ENCODE measurements at places on chromosomes 2 and 18. TPM values are rescaled to one million over a fixed set of nuclear protein-coding genes. Genes with fewer than 3 reads are reported as not detected.

GALR1 gene
- total RNA-seq = not detected

- no peak for DNase-seq
Observed at GRCh38 chr2:163697429-163697828, 38.4 kb downstream of the FIGN start.

ATP6V1B1 gene
- total RNA-seq = 2.1 TPM

DNA sequence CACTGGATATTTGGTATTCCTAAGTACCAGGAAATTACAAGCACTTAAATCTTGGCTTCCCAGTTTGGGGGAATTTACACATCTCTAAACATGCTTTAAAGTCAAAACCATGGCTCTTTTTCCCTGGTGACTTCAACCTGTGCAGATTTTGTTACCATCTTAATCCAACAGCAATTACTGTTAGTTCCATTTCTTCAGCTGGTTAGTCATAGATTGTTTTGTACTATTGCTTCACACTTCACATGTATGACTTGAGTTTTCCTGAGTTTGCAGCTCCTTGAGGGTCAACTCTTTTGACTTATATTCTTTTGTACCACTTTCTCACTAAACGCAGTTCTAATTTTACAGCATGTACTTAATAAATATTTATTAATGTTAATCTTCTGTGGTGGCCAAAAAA lies 203.4 kb upstream of the RND3 start:
- DNase-seq = peak; percentile 58

DNA sequence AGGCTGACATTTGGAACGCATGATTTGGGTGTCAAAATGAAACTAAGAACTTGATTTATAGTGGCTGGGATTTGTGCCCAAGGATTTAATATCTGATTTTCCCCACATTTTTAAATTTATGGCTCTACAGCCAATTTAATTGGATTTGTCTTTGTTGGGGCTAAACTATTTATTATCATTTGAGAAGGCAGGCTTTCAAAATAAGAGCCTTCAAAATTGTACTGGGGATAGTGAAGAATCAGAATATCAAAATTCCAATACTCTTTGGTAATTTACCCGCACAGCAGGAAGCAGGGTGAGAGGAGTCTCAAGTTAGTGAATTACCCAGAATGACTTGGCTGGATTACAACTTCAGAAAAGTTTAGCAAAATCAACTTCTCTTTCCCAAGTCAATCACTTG lies 278.1 kb downstream of the LRATD1 start:
- no peak for DNase-seq

CD8B2 gene
- total RNA-seq = not detected

DNA sequence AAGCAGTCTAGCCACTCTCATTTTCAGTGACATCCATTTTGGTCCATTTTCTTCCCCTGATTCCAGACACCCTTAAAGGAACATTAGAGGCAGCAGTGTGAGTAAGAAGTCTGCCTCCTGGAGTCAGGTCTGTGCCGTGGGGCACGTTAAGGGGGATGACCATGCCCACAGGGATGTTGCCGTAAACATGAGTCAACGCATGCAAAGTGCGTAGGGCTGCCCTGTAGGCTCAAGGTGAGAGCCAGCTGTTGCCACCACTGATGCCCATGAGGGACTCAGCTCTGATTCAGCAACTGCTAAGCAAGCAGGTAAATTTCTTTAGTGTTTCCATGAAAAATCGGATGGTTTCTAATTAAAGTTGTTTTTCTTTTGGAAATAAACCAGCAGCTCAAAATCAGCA lies 61.4 kb upstream of the TFCP2L1 start:
- DNase-seq = no peak

DNA sequence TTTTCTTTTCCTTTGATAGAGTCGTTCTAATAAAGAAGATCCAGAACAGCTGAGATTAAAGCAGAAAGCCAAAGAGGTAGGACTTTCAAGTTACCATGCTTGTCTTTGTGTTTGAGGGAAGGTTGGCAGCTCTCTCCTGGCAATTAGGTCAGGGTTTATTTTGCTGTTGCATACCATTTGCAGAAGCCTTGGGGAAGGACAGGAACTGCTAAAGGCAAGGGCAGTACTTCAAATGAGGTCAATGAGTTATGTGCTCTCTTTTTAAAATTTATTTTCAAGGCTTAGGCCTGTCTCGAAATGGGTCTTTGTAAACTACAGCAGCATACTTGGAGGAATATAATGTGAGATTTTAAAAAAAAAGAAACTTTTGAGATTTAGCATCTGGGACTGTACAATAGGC lies 108.9 kb downstream of the TAF4B start:
- DNase-seq = peak; percentile 3

GRCh38 chr2:64524604-64525316 lies 632 bp downstream of the AFTPH start:
- peak; percentile 5 for DNase-seq

WDR33 gene
- total RNA-seq = 20.8 TPM

GRCh38 chr2:74461187-74462053 lies 3.2 kb downstream of the WBP1 start:
- DNase-seq = no peak

GRCh38 chr2:239167011-239167673 lies 233.7 kb downstream of the HDAC4 start:
- DNase-seq = no peak

- DNase-seq = peak; percentile 67
Observed at GRCh38 chr2:204325468-204325867, 219.8 kb upstream of the PARD3B start.

DNA sequence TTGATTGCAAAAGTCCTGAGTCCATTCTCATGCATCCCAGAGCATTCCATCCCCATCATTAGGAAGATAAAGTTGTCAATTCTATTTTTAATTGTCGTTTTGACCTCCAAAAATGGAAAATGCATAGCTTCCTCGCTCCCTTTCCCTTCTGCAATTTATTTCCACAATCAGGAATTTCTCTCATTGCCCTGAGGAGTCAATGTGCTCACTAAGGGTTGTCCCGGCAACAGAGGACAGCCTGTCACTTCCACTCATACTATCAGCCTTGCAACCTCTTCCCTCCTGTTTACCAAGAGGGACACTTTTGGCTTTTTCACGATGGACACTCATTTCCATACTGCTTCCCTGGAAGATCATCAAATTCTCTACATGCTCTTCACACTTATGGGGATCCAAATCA lies 164.8 kb downstream of the MYO5B start:
- DNase-seq = no peak

DNA sequence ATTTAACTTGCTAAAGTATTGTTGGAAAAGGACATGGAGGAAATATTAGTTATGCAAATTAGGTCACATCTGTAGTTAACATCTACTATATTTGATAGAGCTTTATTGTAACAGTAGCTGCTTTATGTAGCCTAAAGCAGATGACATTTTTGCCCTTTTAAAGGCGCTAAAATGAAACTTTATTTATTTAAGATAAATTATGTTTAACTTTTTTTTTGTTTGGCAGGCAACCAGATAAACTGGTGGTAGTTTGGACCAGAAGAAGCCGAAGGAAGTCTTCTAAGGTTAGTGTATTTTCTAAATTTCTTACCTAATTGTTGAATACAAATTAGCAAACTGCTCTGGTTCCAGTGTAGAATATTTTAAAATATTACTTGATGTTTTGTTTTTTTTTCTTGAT lies 41.7 kb downstream of the EHBP1 start:
- no peak for DNase-seq

- DNase-seq = no peak
Observed at GRCh38 chr2:127233710-127234109, 13.6 kb upstream of the CYP27C1 start.

DNA sequence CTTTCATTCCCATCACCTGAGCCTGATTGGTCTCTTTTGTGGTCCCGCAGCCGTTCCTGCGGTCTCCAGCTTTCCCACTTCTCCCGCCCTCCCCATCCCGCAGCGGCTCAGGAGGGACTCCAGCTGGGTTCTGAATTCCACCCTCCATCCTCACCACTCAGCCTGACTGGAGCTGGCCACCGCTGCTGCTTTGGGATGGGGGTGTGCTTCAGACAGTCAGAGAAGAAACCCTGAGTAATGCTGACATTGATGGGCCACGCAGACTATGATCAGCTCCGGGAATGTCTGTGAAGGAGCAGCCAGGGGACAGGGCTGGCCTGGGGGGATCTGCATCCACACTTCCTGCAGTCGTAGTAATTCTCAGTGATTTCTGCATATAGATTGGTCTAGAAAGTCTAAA lies 45.9 kb upstream of the TXNDC2 start:
- peak; percentile 52 for DNase-seq

ACMSD gene
- total RNA-seq = not detected

SULT1C2 gene
- 0.26 TPM for total RNA-seq

G6PC2 gene
- total RNA-seq = not detected

DNA sequence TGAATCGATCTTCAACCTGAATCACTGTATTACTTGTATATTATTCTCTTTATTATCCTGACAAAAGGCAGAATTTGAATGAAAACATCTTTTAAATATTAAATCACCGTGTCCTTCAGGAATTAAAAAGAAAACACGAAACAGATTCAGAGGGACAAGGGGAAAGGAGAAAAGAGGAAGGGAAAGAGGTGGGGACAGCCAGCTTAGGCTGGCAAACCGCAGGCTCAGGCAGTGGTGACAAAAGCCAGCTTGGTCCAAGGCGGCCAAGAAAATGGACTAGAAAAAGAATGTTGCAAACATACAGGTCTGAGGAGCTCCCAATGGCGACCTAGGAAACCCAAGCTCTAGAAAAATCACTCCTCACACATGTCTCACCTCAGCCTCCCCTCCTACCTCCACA lies 6.8 kb downstream of the B4GALT6 start:
- DNase-seq = no peak

RRM2 gene
- 1.5 TPM for total RNA-seq

DNA sequence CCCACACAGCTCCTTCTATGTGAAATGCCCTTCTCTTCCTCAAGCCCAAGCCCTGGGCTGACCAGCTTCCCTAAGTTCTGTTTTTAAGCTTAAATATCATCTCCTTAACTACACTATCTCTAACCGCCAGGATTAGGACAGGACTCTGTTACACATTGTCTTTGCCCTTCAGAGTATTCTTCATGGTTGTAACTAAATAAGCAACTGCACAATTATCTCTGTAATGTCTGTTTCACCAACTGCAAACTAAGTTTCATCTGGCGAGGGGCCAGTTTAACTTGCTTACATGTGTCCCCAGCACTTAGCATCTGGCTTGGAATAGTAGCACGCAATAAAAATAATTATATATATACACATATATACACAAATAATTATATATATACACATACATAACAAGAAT lies 1.1 kb upstream of the ERMN start:
- no peak for DNase-seq

Data from fibroblast of lung (primary cell).